ENCODE measurements at places on chromosomes 12 and 14. TPM values are rescaled to one million over a fixed set of nuclear protein-coding genes. Genes with fewer than 3 reads are reported as not detected.
A peak's percentile ranks its signal among the peaks of the same experiment; 100 is the strongest.

DNA sequence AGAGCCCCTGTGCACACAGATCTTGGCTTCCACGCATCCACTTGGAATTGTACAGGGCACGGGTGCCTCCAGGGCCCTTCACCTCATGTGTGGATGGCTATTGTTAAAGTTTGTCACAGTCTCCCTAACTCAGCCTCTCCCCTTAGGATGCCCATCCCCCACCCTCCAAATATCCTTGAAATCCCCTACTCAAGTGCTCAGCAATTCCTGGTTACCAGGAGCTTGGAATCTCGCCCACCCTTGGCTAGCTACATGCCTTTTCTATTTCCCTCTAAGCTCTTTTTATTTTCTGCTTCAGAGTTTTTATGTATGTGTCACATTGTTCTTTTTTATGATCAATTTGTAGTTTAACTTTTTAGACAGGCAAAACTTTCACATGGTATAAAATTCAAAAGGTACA lies 13.0 kb upstream of the NR1H4 start:
- H3K4me1 ChIP-seq: no peaks in the 10 kb centered on the region
- no peak overlapping the region for H3K27ac ChIP-seq
- peaks cover 3% of the 10 kb centered on the region for H3K27me3 ChIP-seq
- no peak for DNase-seq
- H3K4me3 ChIP-seq: no peak overlapping the region

DNA sequence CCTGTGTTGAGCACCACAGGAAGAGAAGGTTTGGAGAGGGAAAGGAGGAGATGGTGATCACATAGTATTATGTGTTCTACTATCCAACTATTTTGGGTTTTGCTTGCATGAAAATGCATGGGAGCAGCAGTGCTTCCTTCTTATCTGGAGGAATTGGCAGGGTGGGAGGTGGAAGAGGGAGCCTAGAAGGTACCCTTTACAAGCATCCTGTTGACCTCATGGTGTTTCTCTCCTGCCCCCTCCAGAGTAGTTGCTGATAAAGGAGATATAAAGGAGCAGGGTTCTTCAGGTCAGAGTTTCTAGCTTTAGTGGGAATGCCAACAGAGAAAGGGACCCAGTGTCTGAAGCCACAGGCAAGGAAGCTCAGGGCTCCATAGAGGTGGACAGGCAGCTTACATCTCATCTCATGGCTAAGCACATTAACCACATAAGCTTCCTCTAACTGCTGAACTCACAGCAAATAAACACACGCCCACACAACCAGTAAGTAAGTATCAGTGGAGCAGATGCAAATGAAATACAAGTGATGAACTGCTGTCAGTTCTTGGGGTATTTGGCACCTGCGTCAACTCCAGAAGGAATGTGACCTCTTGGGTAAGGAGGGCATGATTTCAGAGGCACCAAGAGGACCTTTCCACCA lies 174.2 kb upstream of the SLC38A2 start:
- no peaks in the 10 kb centered on the region for H3K27me3 ChIP-seq
- peak overlapping the region; percentile 69 for H3K27ac ChIP-seq
- peak overlapping the region; percentile 32 for H3K4me3 ChIP-seq
- peaks cover 43% of the 10 kb centered on the region for H3K4me1 ChIP-seq
- no peak for DNase-seq
- peaks cover 37% of the 10 kb centered on the region for H3K36me3 ChIP-seq

DNA sequence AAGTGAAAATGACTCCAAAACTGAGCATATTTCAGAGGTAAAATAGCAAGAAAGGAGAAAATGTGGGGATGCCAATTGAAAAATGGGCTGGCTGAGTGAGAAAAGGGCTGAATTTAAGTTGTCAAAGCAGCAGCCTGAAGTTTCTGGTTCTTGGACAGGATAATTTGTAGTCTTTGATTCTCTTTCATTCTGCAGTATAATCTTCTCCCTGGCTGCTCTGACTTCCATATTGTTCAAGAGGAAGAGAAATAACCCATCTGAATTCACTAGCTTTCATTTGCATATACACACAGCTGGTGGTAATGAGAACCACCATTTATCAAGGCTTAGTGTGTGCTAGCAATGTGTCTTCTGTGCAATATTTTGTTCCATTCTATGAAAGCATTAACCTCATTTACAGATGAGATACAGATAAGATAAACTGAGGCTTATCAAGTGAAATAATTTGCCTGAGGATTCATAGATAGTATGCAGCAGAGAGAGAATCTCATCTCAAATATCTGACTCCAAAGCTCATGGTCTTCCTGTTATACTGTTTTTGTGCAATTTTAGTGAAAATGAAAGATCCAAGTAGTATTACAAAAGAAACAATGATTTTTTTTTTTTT lies 184.2 kb downstream of the TMTC2 start:
- DNase-seq: no peak
- peaks cover 1% of the 10 kb centered on the region for H3K4me1 ChIP-seq
- H3K27ac ChIP-seq: no peak overlapping the region
- no peak overlapping the region for H3K4me3 ChIP-seq

Gene HOXC12
- total RNA-seq: not detected

Gene ITGB7
- total RNA-seq: 415 TPM

Data from activated naive CD8-positive, alpha-beta T cell treated with anti-CD3 and anti-CD28 coated beads, Interleukin-2, amount 10 ng/mL, durations not matched to agents 7 days and 5 days (primary cell).